CD4-positive, CD25-positive, alpha-beta regulatory T cell (primary cell): ENCODE measurements at places on chromosomes 2 and 18. TPM values are rescaled to one million over a fixed set of nuclear protein-coding genes. Genes with fewer than 3 reads are reported as not detected.

- no peak for DNase-seq
Measured at GRCh38 chr2:179692043-179692442, 169.4 kb downstream of the ZNF385B start.

GRCh38 chr2:202376460-202377206 lies 506 bp downstream of the BMPR2 start:
- DNase-seq = peak; percentile 64

GRCh38 chr2:36489281-36489680 lies 108.7 kb downstream of the FEZ2 start:
- DNase-seq = no peak

DNA sequence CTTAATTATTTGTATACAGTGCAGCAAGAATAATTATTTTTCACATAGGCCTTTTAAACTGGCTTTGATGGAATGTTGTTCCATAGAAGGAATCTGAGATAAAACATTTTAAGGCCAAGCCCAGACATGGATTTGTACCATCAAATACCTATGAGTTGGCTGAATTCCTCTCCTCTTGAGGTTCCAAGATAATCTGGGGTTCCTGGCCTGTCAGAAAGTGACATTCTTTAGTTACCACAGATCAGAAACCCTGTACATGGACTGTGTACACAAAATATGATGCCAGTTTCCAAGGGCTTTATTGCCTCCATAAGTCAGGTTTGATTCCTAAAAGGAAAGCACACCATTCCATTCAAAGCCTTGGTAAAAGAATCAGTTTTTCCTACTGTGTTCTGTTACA lies 1256.7 kb upstream of the NRXN1 start:
- DNase-seq = no peak

DNA sequence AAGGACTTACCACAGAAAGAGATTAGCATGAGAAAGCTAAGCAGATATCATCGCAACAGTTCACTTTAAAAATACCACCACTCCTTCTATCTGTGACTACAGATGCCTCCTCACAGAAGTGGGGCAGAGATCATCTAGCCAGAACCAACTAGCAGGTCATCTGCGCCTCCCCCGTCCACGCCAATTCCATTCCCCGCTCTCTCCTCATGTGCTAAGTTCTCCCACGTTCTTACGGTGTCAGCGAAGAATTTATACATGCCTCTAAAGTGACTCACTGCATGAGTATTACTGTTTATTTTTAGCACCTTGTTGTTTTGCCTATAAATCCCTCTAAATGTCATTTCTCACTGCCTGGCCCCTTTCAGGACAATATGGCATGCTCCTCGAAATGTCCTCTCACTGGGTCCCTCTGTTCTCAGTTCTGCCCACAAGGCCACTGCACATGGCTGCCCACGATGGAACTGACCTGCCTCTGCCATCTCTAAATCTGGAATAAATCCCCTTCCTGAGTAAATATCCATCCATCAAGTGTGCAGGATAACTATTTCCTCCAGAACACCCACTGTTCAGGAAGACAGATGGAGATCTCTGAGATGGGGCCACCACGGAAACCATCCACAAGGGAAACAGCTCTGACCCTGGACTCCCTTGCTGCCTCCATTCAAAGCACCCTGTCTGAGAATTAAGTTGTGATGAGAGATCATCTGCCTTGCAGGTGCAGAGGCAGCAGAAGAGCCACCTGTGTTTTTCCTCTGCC lies 137.7 kb downstream of the IRS1 start:
- DNase-seq = no peak

DNA sequence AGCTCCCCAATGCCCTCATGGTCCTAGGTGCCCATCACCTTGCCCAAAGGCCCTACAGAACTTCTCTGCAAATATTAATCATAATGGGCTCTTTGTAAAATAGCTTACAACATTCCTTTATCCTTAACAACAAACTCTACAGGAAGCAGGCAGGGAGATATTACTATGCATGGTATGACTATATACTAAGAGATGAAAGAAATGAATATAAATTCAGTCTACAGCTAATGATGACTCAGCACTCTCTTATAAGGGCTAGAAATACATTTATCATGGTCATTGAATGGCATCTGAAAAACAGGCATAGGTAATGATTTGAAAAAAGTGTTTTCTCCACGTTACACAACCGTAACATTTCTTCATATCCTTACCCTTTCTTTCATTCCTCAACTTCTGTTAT lies 254.8 kb upstream of the DSEL start:
- DNase-seq = no peak

GRCh38 chr2:59458800-59459199 lies 1094.7 kb downstream of the BCL11A start:
- no peak for DNase-seq

GRCh38 chr2:230661072-230661957 lies 51.3 kb upstream of the CAB39 start:
- peak; percentile 33 for DNase-seq

DNA sequence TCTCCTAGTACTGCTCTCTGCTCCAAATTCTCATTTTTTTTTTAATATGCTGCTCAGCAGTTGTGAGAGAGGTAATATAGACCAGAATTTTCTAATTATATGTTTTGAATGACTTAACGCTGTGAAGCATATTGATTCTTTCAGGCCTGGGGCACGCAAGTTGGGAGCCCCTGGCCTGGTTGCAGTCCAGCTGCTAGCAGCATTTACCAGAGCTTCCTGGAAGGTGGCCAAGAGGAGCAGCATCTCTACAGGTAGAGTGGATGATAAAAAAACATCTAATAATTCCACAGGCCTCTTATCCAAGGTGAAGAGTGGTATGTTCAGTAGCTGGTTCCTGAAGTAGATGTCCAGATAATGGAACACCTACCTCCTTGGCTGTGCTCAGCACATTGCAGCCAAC lies 7.3 kb upstream of the UGP2 start:
- DNase-seq = no peak

- DNase-seq = no peak
Measured at GRCh38 chr2:112229348-112229747, 25.5 kb downstream of the ZC3H8 start.

DNA sequence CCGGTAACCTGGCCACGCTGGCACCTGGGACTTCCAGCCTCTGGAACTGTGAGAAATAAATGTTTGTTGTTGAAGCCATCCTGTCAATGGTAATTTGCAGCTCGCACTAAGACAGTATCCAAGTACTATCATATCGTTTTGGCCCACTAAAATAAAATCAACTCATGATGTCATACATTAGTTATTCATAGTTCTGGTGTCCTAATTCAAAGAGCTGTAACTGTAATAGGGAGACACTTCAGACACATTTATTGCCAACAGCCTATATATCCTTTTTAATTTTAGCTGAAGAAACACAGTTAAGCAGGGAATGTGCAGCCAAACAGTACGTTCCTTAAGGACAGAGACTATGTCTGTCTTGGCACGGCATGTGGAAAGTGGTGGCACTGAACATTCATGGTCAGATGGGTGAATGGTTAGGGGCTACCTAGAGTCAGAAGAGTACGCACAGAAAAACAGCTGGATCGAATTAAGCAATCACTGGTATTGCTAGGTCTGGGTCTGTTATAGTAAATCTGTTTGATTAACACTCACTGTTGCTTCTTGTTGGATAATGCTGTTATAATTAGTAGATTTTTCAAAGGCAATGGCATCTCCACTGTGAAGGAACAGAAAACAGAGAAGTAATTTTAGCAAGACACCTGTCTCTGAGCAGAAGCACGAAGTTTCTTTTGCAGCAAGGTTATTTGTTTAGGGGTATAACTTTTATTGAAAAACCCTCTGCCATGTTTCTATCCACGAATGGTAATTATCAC lies 41.3 kb upstream of the CREG2 start:
- DNase-seq = no peak

- no peak for DNase-seq
Measured at GRCh38 chr18:58055890-58056558, 12.0 kb downstream of the NEDD4L start.

DNA sequence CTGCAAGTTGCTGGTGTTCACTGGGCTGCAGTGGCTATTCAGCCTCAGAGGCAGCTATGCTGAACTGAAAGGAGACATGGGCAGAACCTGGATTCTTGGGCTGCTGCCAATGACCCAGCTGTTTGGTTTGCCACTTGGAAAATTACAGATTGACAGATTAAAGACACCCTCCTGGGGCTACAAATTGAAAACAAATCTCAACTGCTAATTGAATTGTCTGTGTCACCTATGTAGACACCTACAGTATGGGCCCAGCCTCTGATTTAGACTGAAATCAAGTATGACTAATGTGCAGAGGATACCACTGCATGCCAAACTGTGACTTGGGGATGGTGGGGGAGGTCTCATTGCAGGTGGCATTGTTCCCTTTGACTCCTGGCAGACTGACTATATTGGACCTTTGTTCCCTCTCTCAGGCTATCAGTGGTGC lies 42.8 kb downstream of the ITSN2 start:
- DNase-seq = no peak

DNA sequence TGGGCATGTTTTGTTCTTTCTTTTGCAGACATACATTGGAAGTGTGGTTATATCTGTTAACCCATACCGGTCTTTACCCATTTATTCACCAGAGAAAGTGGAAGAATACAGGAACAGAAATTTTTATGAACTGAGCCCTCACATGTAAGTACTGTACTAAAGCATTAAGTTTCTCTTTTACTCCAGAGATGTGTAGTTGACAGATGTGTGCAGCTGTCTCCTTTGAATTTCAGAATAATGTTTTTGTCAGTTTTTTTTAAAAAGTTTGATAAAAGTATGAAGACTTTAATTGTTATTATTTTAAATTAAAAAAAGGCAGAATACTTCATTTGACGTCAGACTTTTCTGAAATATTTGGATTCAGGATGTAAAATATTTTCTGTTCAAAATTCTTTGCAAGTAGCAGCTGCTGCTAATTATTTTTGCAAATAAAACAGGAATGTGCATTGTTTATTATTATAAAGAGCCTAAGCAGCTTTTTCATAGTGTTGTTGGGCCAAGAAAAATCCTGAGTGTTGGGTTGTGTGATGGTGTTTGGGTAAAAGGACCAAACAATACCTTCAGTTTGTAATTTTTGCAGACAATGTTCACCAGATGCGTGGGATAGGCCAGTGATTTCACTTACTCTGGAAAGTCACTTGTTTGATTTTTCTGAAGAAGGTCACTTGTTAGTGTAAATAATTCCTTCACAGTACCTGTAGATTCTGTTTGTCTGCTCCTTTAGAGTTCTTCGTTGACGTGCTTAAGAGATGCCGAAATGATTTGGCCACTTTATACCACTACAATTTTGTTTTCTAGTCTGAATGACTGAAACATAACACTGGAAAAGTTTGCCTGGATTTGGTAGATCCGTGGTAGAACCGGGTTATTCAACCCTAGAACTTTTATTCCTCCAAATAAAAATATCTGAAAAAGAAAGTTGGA lies 51.1 kb downstream of the MYO1B start:
- DNase-seq = no peak

DNA sequence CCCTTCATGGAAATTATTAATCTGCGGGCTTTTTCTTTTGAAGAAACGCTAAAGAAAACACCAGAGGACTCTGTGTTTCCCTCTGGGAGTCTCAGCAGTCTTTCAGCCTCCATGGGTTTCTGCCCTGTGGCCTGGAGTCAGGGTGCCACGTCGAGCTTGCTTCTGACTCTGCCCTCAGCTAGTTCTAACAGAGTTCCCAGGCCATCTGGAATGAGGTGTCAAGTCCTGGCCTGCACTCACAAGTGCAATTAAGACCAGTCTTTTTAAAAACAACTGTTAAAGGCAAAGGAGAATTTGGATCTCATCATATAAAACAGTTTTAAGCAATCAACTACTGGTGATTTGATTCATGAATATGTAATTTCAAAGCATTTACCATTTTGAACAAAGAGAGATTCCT lies 157.3 kb downstream of the RHBDD1 start:
- DNase-seq = no peak

GRCh38 chr2:120746144-120746543 lies 10.5 kb downstream of the GLI2 start:
- DNase-seq = no peak

- DNase-seq = no peak
Measured at GRCh38 chr2:55088400-55088799, 38.1 kb upstream of the RTN4 start.

DNA sequence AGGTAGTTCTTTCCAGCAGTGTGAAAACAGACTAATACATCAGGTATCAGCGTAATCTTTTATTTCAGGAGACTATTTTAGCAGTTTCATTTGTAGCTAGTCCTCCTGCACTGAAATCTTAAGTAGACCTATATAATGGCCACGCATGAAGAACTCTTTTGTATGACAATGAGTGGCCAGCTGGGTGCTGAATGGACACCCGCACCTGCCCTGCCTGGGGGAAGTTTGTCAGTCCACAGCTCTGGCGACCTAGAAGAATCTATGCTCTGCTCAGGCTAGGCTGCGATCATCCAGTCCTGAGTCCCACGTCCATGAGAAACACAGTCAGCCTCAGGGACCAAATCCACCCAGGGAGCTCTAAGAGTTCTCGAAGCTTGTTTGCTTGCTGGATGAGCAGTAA lies 709.2 kb upstream of the ID2 start:
- DNase-seq = no peak

DNA sequence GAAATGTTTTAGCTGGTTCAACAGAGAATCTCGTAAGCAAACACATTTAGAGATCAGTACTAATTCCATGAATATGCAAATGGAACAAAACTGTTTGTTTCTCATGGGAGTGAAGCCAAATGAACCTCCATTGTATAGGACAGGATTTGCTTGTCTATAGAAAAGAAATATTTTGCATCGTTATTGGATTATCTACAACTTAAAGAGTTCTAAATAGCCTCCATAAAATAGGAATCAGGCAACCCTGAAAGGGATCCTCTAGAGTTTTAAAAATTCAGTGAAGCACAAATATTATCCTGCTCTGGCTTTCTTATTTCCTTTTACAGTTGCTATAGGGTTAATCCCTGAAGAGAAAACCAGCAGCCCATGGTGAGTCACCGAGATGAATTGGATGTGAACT lies 378.4 kb upstream of the NRXN1 start:
- DNase-seq = no peak

- DNase-seq = no peak
Measured at GRCh38 chr18:68588169-68588568, 126.7 kb downstream of the TMX3 start.

DNA sequence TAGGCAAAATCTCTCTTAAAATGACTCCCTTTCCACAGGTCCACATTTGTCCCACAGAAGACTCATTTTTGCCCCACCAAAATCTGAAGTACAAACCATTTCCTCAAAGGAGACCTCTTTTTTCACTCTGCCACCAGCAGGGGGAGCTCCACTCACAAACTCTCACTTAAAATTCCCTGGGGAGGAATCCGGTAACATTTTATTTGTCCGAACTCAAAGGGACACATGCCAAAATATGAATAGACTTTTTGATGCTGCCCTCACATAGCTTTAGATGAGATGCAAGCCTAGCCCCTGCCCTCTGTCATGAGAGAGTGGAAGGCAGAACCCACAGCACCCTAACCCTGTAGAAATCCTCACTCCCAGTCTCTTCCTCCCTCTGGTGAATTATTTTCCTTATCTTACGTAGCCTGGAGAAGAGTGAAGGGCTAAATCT lies 57.1 kb downstream of the RMDN2 start:
- DNase-seq = peak; percentile 60

Gene CHRND
- polyA plus RNA-seq = not detected

Gene GIGYF2
- polyA plus RNA-seq = 19.3 TPM

Gene FAM124B
- 2.7 TPM for polyA plus RNA-seq

Gene MATN3
- polyA plus RNA-seq = not detected

Gene EFR3B
- not detected for polyA plus RNA-seq

Gene MPP4
- polyA plus RNA-seq = not detected

Gene CD226
- 15.6 TPM for polyA plus RNA-seq

Gene SCRN3
- polyA plus RNA-seq = 11.7 TPM

Gene EVA1A
- polyA plus RNA-seq = not detected
